ENCODE measurements at places on chromosomes 12 and 14.
A peak's percentile ranks its signal among the peaks of the same experiment; 100 is the strongest.

- DNase-seq = no peak
Observed at GRCh38 chr12:47881051-47881450, 23.7 kb downstream of the VDR start.

DNA sequence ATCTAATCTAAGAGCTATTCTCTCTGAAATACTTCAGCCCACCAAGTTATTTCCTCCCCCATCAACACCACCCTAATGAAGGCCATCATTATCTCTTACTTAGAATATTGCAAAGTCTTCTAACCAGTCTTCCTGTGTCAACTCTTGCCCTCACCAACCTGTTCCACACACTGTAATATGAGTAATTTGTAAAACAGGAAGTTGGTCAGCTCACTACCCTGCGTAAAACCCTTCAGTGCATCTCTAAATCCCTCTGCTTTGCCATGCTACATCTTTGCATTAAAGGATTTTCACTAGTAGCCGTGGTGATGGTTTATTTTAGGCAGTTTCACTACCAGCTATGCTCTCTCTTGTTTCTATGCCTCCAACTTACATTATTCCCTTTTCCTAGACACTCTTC lies 70.0 kb downstream of the KIF21A start:
- DNase-seq = peak; percentile 16

DNA sequence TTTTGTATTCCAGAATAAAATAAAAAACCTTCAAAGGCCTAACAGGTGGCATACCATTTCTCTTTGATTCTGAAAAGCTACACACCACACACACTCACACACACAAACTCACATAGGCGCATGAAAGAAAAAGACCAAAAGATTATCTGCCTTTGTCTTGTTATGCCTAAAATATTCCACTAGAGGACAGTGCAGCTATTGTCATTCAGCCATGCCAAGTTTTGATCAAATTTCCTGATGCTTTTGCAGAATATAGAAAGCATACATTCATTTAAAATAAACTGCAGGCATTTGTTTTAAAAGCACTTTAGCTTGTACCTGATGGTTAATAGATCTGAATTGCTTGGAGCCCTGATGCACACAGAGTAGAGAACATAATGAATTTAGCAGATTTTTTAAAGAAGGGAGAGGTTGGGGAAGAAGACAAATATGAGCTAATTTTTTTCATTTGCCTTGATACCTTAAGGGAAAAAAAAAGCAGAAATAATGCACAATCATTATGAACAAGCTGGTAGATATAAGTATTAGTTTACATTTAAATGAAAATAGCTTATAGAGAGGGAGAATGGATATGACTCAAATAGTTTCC lies 1766.9 kb upstream of the SEL1L start:
- DNase-seq = no peak

- no peak for DNase-seq
Observed at GRCh38 chr14:86639146-86639545, 1109.2 kb downstream of the FLRT2 start.

GRCh38 chr14:70901269-70901668 lies 6.0 kb upstream of the PCNX1 start:
- DNase-seq = peak; percentile 65

GRCh38 chr12:737122-737739 lies 15.1 kb upstream of the WNK1 start:
- DNase-seq = no peak

DNA sequence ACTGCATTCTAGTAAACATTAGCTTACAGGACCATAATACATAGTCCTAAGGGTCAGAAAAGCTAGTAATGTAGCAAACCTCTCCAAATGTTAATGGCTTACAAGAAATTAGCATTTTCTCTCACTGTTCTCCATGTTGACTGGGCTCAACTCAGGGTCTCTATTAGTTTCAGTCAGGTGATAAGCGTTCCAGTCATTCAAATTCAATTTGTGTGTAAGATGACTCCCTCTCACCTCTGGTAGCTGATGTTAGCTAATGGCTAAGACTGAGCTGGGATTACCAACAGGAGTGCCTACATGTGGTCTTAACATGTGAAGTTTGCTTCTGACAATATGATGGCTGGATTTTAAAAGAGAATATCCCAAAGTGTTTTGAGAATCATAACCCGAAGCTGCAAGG lies 630.5 kb upstream of the USP15 start:
- no peak for DNase-seq

DNA sequence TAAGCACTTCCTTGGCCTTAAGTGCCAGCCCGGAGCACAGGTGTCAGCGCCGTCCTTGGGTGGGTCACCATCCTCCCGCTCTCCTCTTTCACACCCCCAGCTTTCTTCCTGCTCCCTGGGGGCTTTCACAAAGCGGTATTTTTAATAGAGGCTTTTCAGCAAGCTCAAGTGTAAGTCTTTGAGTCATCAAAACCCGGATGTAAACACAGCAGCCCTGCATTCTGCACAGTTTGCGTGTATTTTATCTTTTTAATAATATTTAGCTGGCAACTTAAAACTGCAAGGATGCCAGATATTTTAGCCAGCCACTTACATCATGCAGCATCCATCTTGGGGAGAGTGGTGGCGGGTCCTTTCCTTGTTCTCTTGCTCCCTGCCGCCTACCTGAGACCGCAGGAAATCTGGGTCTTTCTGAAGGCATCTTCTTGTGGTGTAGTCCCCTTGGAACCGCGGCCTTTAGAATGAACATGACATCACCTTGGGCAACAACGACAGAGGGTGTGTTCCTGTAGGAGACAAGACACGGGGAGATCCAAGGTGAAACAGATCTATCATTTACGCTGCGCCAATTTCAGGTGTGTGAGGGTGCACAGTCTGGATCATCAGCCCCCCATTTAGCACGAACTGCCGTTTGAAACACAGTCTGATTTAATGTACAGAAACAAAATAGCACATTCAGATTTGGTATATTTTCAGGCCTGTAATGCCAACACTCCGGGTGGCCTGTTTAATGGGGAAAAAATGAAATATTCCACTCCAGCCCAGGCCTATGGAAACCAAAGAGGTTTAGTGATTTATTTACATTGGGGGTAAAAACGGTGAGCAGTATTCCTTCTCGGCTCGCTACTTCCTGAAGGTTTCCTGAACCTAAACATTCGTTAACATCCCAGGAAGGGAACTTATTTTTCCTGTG lies 12.5 kb upstream of the IRF2BPL start:
- DNase-seq = peak; percentile 88

- DNase-seq = no peak
Observed at GRCh38 chr12:48993787-48994186, 5.4 kb downstream of the DDN start.

- no peak for DNase-seq
Observed at GRCh38 chr12:81086342-81086741, 8.5 kb downstream of the ACSS3 start.

DNA sequence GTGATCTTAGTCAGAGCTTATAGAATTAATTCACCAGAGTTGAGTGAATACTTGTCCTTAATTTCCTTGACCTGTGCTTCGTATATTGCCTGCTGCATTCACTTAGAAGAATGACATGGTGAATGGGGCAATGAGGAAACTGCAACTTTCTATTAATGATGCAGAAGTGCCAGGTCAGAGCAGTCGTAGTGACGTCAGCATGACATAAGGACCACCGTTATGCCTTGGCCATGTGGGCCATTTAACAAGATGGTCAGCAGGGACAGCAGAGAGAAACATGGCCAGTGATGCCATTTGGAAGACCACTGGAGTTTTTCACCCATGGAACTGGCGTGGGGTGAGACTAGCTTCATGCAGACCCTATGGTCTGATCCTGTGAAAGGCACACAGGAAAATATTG lies 1469.4 kb upstream of the TMEM132C start:
- DNase-seq = no peak

DNA sequence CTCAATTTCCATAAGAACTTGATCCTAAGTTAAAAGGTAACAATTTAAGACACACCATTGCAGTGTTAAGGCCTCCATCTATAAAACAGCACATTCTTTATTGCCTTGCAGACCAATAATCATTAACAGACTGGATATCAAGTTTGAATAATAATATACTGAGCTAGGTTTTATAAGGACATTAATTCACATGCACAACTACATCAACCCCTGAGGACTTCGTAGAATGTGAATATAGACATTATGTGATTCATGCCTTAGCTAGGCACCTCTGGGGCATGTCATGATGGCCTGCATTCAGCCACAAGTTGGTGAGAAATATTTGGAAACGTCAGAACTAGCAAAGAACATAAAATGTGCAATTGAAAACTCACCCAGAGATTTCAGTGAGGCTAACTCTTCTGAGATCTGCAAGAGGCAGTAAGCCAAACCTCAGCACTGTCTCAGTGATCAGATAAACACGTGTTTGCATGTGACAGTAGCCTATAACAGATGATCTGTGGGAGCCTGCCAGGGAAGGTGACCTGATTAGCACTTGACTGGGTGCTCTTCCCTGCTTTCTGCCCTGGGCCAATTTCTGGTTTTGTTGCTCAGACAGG lies 492.2 kb downstream of the FLRT2 start:
- DNase-seq = no peak

- DNase-seq = no peak
Observed at GRCh38 chr12:38638401-38638800, 267.0 kb downstream of the CPNE8 start.

GRCh38 chr12:48143898-48144297 lies 13.4 kb downstream of the ASB8 start:
- DNase-seq = no peak
